Frontal cortex (tissue), 4 donors: ENCODE measurements at places on chromosomes 5 and 9. TPM values are rescaled to one million over a fixed set of nuclear protein-coding genes. Genes with fewer than 3 reads are reported as not detected.

FOXD4L3 gene
- not detected for total RNA-seq

SOX30 gene
- total RNA-seq, result under 0.01 TPM

PIP5KL1 gene
- 6.1 TPM for total RNA-seq

TTF1 gene
- total RNA-seq, result 17.1 TPM

EPB41L4B gene
- 2.9 TPM for total RNA-seq

SHB gene
- total RNA-seq, result 12.2 TPM
